NCI-H446 treated with DMSO at 0.1 percent for 48 hours (cell line): ENCODE measurements at places on chromosomes 6 and 20.

- DNase-seq = no peak
Observed at GRCh38 chr6:161482517-161482858, 208.6 kb upstream of the AGPAT4 start.

- no peak for DNase-seq
Observed at GRCh38 chr6:127073222-127073621, 45.2 kb upstream of the RSPO3 start.

DNA sequence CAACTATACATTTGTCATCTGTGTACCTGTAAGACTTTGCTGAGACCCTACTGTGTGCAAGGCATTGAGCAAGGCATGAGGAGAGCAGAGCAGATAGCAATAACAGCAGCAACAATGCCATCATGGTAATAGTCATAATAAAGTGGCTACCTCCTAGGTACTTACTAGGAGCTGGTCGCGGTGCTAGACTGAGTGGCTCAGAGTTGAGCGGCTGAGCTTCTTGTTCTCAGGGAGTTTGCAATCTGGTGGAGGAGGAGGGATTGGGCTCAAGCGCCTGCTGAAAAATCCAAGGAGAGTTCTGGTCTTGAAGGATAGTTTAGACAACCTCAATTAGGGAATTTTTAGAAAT, 25.3 kb upstream of the CCDC167 start:
- DNase-seq = no peak

- DNase-seq = no peak
Observed at GRCh38 chr6:16104624-16105433, 24.1 kb upstream of the MYLIP start.

- no peak for DNase-seq
Observed at GRCh38 chr6:159729598-159730331, 2.5 kb downstream of the WTAP start.

DNA sequence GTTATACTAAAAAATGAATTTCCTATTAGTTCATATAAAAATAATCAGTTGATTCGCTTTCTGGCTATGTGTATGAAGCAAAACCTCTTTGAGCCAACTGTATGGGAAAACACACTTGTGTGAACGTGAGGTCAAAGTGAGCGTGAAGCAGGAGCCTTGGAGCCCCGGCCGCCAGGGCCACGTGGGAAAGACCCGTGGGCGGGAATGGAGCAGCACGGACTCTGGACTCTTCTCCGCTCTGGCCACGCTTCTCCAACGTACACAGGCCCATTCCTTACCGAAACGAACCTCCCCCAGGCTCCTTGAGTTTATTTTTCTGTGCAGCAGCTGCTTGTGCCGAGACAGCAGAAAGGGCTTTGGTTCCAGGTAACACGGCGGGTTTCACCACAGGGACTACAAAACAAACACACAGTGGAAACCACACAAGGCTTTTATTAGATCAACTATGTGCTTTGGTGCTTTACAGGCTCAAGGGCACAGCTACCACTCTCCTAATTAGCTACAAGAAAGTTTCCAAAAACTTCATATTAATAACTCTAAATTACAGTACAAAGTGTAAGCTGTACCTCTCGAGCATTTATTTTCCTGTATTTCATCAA, 62.7 kb downstream of the TAF4 start:
- DNase-seq = no peak

- DNase-seq = no peak
Observed at GRCh38 chr6:170040115-170040500, 250.8 kb downstream of the DLL1 start.

GRCh38 chr20:25285856-25286798, 38.2 kb downstream of the PYGB start:
- DNase-seq = no peak

GRCh38 chr6:105898286-105898685, 187.8 kb upstream of the PRDM1 start:
- DNase-seq = no peak

DNA sequence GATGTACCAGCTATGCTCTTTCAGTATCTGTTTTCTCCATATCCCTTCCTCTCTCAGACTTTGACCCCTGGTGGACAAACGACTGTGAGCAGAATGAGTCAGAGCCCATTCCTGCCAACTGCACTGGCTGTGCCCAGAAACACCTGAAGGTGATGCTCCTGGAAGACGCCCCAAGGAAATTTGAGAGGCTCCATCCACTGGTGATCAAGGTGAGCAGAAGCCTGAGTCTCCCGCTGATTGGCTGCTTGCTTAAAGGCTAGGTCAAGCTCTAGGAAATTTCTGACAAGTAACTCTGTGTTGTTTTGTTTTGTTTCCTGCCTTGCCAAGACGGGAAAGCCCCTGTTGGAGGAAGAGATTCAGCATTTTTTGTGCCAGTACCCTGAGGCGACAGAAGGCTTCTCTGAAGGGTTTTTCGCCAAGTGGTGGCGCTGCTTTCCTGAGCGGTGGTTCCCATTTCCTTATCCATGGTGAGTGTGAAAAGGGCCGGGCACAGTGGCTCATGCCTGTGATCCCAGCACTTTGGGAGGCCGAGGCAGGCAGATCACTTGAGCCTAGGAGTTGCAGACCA, 28.6 kb downstream of the C6orf89 start:
- no peak for DNase-seq

- no peak for DNase-seq
Observed at GRCh38 chr6:90028066-90028778, 134.0 kb downstream of the GJA10 start.

DNA sequence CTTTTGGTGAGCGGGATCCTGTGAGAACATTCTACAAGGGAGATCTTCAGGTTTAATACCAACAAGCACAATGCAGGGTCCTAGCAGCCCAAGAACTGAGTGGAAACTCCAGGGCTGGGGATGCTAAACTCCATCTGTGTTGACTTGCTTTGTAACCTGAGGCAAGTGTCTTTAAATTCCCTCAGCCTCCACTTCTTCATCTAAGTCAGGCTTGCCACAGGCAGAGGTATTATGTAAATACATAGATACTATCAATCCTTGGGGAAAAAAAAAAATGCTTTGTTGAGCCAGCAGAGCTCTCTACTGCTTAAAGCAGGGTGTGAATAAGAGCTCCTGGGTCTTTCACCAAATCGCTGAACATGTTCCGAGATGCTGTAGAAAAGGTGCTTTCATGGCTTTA, 114.2 kb upstream of the PHACTR1 start:
- DNase-seq = no peak
